ENCODE measurements at places on chromosomes 3 and 15. TPM values are rescaled to one million over a fixed set of nuclear protein-coding genes. Genes with fewer than 3 reads are reported as not detected.

Gene EPHA6
- total RNA-seq: not detected

Gene RLBP1
- total RNA-seq: not detected

Gene SAMD7
- total RNA-seq: not detected

GRCh38 chr3:194659778-194660177, 12.2 kb downstream of the LSG1 start:
- H3K36me3 ChIP-seq: peaks cover 67% of the 10 kb centered on the region
- DNase-seq: no peak
- peaks cover 8% of the 10 kb centered on the region for H3K4me1 ChIP-seq

DNA sequence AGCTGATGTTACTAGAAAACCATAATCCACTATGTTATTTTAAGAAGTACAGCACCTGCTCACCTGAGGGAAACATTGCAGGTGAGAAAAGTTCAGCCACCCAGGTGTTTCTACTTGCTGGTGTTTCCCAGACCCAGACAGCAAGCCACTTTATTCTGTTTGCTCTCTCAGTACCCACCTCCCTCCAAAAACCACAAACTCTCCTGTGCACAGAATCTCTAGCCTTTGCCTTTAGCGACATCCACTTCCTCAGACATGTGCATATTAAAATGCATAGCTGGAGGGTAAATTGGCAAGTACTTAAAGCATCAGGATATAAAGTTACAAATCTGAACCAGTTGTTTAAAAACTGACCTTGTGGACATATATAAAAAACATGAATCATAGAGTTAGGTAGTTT, 36.7 kb downstream of the VGLL3 start:
- no peaks in the 10 kb centered on the region for H3K4me1 ChIP-seq
- DNase-seq: no peak
- no peak overlapping the region for H3K4me3 ChIP-seq

- H3K36me3 ChIP-seq: peaks cover 61% of the 10 kb centered on the region
- no peaks in the 10 kb centered on the region for H3K27me3 ChIP-seq
- no peak overlapping the region for H3K4me3 ChIP-seq
- no peak overlapping the region for H3K27ac ChIP-seq
These were observed 122.6 kb downstream of the LRIG1 start for GRCh38 chr3:66378256-66378655.

GRCh38 chr3:136195258-136196063, 674 bp downstream of the MSL2 start:
- H3K4me3 ChIP-seq: peak overlapping the region; percentile 95
- DNase-seq: peak; percentile 59
- H3K27ac ChIP-seq: peak overlapping the region; percentile 91
- H3K36me3 ChIP-seq: no peaks in the 10 kb centered on the region

DNA sequence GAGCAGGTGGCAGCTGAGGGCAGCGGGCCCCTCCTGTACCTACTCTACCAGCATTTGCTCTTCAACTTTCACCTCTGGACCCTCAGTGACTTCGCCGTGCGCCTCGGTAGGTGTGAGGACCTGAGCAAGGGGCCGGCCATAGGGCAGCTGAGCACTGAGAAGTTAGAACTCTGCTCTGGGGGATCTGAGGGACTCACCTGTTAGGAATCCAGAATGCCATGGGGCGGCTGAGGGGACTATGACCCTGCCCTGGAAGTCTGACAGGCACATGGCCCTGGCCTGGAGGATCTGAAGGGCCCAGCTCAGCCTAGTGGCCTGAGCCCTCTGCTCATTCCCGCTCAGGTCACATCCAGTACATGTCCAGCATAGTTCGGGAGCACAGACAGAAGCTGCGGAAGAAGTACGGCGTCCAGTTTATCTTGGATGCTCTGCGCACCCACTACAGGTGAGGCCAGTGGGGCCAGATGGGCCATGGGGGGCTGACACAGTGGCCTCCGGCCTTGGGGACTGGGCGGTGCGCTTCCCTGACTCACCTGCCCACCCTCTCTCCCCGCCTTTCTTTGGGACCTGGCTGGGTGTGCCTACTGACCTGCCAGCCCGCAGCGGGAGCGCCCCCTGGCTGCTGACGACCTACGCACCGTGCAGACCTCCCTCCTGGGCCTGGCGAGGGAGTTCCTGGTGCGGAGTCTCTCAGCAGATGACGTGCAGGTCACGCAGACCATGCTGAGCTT, 18.8 kb downstream of the NBEAL2 start:
- H3K4me1 ChIP-seq: peaks cover 35% of the 10 kb centered on the region
- H3K27ac ChIP-seq: no peak overlapping the region
- peaks cover 98% of the 10 kb centered on the region for H3K36me3 ChIP-seq
